ENCODE measurements at places on chromosomes 6 and 20. TPM values are rescaled to one million over a fixed set of nuclear protein-coding genes. Genes with fewer than 3 reads are reported as not detected.

CCR6 gene
- total RNA-seq: not detected

GPLD1 gene
- total RNA-seq: 0.76 TPM

THEMIS gene
- 0.72 TPM for total RNA-seq

DNA sequence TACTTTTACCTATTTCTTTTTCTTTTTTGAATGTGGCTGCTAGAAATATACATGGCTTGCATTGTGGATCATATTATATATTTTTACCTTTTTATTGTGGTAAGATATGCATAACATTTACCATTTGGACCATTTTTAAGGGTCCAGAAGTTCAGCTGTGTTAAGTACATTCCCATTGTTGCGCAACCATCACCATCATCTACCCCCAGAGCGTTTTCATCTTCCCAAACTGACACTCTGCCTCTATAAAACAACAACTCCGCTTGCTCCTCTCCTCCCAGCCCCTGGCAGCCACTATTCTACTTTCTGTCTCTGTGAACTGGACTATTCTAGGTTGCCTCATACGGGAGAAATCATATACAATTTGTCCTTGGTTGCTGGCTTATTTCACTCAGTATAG, 28.2 kb upstream of the CCN5 start:
- no peaks in the 10 kb centered on the region for H3K36me3 ChIP-seq
- H3K27me3 ChIP-seq: no peaks in the 10 kb centered on the region
- no peak overlapping the region for H3K4me3 ChIP-seq
- DNase-seq: no peak
- peaks cover 6% of the 10 kb centered on the region for H3K4me1 ChIP-seq
- H3K27ac ChIP-seq: no peak overlapping the region

GRCh38 chr6:104642871-104643270, 216.8 kb downstream of the HACE1 start:
- H3K4me3 ChIP-seq: no peak overlapping the region
- H3K27ac ChIP-seq: no peak overlapping the region
- no peaks in the 10 kb centered on the region for H3K36me3 ChIP-seq
- H3K4me1 ChIP-seq: peaks cover 5% of the 10 kb centered on the region
- no peaks in the 10 kb centered on the region for H3K27me3 ChIP-seq

DNA sequence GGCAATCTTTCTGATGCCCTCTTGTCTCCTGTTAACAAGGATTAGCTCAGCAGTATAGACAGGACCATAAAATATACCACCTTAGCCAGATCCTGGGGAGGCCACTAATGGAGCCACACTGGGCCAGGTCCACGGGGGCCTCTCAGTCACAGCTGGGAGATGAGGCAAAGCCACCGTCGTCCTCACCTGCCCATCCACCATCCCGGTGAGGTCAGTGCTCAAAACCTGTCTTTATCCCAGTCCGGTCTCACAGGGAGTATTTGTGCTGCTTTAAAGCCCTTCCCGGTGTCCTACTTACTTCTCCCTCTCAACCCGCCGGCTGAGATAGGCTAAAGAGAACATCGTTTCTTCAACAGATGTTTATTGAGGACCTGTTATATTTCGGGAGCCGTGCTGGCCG, 104.3 kb downstream of the EDN3 start:
- no peak overlapping the region for H3K4me3 ChIP-seq
- peaks cover 80% of the 10 kb centered on the region for H3K27me3 ChIP-seq
- H3K27ac ChIP-seq: no peak overlapping the region
- no peaks in the 10 kb centered on the region for H3K36me3 ChIP-seq
- no peak for DNase-seq
- H3K4me1 ChIP-seq: peaks cover 15% of the 10 kb centered on the region

GRCh38 chr6:34558172-34558714, 2.1 kb upstream of the SPDEF start:
- no peaks in the 10 kb centered on the region for H3K36me3 ChIP-seq
- H3K4me1 ChIP-seq: no peaks in the 10 kb centered on the region
- no peak overlapping the region for H3K27ac ChIP-seq
- no peak for DNase-seq
- H3K27me3 ChIP-seq: no peaks in the 10 kb centered on the region

GRCh38 chr20:46307139-46307998, 929 bp downstream of the CDH22 start:
- peaks cover 95% of the 10 kb centered on the region for H3K27me3 ChIP-seq
- peak; percentile 47 for DNase-seq
- H3K36me3 ChIP-seq: no peaks in the 10 kb centered on the region

DNA sequence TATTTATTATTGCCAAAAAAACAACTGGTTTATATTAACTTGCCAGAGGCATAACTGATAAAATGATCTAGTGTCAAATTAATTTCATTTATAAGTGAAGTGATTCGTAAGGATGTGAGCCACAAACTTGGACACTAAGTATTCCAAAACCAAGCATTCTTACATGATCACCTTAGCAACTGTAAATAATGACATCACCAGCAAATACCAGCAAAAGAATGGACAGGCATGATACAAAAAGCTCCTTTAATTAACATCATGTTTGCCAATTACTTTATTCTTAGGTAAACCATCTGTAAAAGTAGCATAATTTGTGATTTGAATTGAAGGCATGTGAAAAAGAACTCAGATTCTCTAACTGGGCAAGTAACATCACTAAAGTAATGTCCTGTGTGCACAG, 17.2 kb upstream of the FNDC1 start:
- no peaks in the 10 kb centered on the region for H3K36me3 ChIP-seq

DNA sequence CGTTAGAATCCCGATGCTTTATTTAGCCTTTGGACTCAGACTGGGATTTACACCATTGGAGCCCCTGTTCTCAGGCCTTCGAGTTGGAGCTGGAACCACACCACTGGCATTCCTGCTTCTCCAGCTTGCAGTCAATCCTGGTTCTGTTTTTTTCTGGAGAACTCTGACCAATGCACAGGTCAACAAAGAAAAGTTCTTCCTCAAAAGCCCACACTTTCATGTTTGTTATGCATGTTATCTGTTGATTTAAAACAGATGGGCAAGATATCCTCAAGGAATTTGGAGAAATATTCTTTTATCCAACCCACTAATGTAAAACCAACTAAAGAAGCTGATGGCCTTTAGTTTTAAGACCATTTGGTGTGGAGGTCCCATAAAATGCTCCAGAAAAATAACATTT, 205.7 kb downstream of the ANKRD60 start:
- H3K27me3 ChIP-seq: no peaks in the 10 kb centered on the region
- no peaks in the 10 kb centered on the region for H3K36me3 ChIP-seq
- peaks cover 42% of the 10 kb centered on the region for H3K4me1 ChIP-seq
- H3K27ac ChIP-seq: no peak overlapping the region

All from heart right ventricle (tissue), 16 donors.